ENCODE measurements at places on chromosomes 5 and 9.

DNA sequence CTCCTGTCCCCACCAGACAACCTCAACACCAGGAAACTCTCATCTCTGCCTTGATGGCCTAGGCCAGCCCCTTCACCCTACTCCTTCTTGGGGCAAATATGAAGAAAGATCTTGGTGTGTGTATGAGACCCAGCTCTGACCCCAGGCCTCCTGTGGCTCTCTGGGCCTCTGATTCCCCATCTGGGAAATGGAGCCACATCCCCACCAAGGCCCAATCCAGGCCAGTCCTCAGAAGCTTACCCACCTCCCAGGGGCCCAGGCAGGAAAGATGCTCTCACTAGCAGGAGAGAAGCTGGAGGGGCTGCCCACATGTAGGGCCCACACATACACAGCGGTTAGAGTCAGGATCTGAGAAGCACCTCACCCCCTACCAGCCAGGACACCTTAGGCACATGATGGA lies 38.9 kb downstream of the BICD2 start:
- DNase-seq, result no peak

GRCh38 chr9:134575103-134575900 lies 66.3 kb upstream of the COL5A1 start:
- DNase-seq, result no peak

DNA sequence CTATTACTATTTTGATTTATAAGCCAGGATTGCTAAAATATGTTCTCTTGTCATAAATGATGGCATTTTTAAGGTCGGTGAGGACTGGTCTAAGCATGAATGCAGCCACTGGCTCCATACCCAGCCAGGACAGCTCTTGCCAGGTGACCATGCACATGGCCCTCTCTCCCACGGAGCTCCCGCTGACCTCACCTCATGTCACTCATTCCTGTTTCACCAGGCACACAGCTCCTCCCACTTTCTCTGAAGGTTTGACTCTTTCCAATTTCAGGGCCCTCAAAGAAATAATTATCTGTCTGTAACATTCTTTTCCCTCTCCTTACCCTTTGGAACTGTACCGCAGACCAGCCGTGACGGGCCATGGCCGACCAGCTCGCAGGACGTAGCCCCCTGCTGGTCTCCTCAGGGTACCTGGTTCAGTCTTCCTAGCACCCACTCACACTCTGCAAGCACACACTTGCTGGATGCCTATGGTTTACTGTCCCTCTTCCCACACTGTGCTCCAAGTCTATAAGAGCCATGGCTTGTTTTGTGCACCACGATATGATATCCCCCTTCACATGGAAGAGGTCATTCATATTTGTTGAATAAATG lies 72.5 kb downstream of the LIFR start:
- no peak for DNase-seq

DNA sequence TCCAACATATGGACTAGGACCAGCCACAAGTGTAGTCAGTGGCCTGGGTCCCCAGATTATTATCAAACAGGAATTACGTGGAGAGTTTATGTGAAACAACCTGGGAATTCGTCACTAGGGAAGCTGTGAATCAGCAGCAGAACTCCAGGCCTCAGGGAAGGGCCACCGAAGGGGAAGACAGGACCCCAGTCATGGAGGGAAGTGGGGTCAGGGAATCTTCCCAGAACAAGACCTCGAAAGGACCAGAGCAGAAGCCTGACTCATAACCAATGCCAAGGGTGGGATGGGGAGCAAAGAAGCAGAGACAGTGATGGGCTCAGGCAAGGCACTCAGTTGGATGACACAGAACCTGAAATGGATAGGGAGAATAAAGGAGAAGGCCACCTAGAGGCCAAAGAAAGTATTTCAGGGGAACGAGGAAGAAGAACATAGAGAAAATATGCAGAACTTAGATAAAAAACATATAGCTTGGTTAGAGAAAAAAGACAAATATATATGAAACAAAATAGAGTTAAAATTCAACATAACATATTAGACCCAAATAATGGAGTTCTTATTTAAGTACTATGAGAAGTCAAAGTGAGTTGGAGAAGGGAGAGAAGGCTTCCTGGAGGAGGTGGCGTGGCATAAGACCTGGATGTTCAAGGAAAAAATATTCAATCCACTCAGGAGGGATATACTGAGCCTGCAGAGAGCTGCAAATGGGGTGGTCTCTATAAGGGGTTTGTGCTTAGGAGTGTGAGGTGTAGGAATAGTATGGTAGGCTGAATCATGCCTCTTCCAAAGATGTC lies 66.7 kb upstream of the CAST start:
- DNase-seq, result no peak

DNA sequence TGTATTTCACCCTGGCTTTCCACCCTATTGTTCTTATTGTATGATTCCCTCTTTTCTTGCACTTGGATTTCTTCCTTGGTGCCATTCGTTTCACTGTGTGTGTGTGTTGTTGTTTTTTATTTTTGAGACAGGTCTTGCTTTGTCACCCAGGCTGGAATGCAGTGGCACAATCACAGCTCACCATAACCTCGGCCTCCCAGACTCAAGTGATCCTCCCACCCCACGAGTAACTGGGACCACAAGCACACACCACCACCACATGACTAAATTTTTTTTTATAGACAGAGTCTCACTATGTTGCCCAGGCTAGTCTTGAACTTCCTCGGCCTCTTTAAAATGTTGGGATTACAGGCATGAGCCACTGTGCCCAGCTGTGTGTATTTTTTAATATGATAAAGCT lies 72.0 kb downstream of the MLLT3 start:
- DNase-seq, result no peak

- no peak for DNase-seq
These were observed 9.5 kb downstream of the GNPDA1 start for GRCh38 chr5:142003266-142003800.

- peak; percentile 95 for DNase-seq
These were observed at the start of gene CEP72 for GRCh38 chr5:611731-612486. Gene CEP72, plus strand, starts transcription at chr5:612340. Its CDS starts 22 bp downstream, at chr5:612362.

DNA sequence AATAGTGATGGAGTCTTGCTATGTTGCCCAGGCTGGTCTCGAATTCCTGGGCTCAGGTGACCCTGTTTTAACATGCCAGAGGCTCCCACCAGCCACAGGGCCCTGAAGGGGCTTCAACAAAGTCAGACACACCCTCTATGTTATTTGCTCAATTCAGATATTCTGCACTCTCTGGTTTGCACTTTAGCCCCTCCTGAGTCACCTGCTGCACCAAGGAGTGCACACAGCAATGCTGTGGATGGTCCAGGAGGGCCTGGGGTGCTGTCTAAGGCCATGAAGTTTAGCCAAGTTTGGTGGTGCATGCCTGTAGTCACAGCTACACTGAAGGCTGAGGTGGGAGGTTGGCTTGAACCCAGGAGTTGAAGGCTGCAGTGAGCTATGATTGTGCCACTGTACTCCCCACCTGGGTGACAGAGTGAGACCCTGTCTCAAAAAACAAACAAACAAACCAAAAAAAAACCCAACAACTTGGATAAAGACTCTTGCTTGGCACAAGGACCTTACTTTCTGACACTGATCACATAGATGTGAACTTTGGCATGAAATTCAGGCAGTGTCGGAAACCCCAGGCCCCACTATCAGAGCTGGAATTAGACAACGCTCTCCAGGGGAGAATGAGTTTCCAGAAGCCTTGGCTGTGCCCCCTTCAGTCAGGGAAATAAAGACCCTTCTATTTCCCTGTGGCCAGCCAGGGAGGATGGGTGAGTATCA lies 39.7 kb upstream of the CDKN2AIPNL start:
- DNase-seq, result no peak

- no peak for DNase-seq
These were observed 35.2 kb upstream of the PDE8B start for GRCh38 chr5:77175231-77175630.

DNA sequence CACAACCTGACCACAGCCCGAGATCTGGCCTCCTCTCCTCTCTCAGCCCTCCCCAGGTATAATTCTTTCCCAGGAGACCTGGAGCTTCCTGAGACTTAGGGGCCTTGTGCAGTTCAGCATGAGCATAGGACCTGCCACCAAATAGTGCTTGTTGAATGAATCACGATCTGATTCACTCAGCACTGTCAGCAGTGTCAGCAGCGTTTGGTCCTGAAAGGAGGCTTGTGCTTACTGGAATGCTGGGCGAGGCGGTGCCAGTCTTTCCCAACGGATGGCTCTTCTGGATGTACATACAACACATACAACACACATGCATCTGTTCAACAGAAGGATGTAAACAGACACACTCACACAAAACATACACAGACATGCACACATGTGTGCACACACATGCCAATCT lies 173.3 kb downstream of the COL23A1 start:
- DNase-seq, result no peak

DNA sequence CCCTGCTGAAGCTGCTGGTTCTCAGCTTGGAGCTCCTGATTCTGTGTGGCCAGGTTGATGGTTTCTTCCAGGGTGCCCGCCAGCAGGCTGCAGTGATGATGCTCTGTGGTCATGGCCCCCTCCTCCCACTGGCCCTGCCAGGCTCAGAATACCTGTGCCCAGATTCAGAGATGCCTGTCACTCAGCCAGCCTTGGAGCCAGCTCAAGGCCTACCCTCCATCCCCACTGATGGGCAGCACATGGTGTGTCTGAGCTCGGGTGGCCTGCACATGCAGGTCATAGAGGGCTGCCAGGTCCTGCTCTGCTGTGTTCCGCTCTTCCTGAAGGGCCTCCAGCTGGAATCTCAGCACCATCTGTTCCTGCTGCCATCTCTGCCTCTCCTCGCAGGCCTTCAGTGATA lies 5.4 kb downstream of the SLC35A4 start:
- no peak for DNase-seq

DNA sequence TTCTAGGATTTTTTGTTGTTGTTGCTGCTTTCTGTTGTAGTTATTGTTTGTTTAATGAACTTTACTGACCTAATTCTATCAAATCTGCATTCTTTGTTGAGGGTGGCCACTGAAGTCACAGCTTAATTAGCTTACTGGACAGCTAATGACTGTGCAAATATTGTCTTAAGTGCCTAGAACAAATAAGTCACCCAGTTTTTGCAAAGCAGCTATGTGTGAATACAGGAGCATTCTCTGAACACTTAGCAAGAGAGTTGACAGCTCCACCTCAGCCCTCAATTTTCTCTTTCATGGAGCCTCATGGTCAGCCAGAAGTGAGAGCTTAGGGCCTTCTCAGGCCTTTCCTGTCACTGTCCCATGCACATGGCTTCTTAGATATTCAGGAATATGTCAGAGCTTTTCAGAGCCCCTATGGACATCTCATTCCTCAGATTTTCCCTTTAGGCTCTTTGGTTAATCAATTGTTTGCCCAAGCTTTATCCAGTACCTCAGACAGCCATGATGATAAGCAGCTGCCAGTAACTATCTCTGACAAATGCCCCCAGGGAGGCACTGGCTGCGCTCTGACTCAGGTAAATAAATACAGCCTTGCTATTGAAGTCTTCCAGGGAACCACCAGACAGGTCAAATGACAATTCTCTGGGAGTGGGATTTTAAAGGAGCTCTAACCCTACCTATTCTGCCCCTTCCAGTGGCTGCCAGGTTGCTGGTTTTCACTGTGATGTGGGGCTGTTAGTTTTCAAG lies 241.4 kb upstream of the IL12B start:
- peak; percentile 76 for DNase-seq

- peak; percentile 76 for DNase-seq
These were observed 176.7 kb upstream of the ZNF608 start for GRCh38 chr5:124923131-124923530.

DNA sequence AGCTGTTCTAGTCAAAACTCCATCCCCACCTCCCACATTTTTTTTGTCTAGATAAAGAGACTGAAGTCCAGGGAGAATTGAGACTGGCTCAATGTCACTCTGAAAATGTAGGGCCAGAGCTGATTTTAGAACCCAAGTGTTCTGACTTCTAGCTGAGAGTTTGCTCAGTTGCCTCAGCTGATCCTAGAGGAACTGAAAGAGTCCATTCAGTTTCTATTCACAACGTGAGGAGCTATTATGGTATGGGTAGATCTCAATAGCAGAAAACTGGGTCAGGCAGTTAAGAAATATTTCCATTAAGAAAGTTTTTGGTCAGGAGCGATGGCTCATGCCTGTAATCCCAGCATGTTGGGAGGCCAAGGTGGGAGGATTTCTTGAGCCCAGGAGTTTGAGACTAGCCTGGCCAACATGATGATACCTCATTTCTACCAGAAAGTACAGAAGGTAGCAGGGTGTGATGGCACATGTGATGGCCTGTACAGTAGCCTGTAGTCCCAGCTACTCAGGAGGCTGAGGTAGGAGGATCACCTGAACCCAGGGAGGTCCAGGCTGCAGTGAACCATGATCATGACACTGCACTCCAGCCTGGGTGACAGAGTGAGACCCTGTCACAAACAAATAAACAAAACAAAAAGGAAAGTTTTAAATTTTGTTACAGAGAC lies 61.7 kb downstream of the GLRA1 start:
- DNase-seq, result no peak

GRCh38 chr9:99286536-99286935 lies 64.5 kb downstream of the SEC61B start:
- DNase-seq, result no peak

DNA sequence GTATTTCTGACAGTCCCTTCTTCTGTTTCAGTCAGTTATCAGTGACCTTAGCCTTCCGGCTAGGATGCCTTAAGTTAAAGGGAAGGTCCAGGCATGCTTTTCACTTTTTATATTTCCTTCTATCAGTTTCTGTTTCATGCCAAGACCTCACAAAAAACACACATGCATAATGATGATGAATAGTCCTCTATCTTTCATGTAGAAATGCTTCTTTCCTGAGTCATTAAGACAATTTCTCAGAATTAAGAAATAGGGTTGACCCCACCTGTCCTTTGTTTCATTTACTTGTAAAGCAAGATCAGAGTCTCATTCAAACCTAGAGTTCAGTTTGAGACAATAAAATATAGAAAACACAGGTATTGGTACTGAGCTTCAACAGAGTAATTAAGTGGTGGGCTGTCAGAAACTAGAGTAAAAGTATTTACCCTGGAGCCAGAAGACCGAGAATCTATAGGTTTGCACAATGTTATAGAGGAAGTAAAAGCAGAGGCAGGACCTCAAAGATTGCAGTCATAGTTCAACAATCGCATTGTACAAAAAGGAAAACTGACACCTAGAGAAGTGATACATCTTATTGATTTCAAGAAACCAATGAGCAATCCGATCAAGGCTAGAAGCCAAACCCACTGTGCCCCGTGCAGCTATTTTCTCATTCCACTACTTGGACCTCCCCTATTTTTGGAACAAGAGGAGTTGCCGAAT lies 118.7 kb upstream of the PUM3 start:
- no peak for DNase-seq

DNA sequence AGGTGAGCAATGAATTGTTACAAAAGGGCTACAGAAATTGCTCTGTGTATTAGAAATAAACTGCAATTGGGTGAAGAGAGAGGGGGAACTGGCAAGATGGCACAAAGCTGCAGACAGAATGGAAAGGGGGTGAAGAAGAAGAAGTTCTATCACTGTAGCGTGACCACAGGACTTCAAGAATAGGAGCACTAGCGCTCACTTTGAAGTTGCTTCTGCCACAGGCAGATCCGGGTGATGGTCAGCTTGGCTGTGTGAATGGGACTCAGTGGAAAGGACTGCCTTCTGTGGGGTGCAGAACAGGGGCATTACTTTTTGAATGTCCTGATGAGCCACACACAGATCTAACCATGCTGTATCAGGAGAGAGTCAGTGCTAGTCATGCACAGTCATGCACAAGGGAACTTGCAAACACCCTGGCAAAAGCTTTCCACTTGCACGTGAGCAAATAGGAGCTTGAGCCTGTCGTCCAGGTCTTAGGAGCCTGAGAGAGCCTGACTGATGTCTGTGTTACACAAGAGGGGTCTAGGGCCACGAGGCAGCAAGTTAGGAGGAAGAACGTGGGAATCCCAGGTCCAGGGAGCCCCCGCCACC lies 16.3 kb downstream of the IL5 start:
- DNase-seq, result no peak

- DNase-seq, result peak; percentile 49
These were observed 7.3 kb upstream of the FOXB2 start for GRCh38 chr9:77011973-77012821.

GRCh38 chr9:95365766-95366165 lies 48.3 kb upstream of the FANCC start:
- DNase-seq, result no peak
